ENCODE measurements at places on chromosomes 11 and 22. TPM values are rescaled to one million over a fixed set of nuclear protein-coding genes. Genes with fewer than 3 reads are reported as not detected.
A peak's percentile ranks its signal among the peaks of the same experiment; 100 is the strongest.

DNA sequence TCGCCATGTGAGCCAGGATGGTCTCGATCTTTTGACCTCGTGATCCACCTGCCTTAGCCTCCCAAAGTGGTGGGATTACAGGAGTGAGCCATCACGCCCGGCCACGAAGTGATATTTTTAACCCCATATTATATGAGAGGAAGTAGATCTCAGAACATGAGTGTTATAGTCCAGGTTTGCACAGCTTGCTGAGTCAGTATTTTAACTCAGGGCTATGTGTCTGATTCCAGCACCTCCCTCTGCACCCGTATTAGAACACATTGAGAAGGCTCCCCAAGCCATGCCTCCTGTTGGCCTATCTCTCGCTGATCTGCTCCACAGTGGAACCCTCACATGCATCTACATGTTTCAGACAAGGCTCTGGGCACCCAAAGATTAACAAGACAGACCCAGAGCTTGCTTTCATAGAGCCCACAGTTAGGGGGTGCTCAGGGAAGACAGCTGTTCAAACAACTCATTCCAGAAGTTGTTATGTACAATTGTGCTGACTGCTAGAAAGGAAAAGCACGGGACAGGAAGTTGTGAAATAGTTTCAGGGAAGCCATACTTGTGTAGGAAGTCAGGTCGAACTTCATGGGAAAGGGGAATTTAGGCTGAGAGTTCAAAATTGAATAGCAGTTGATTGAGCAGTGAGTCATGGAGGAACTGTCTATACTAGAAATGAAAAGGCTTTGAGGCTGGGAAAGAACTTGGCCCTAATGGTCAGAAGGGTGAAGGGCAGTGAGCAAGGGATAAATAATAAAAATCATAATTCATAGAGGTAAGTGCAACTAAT lies 49.3 kb upstream of the CLPB start:
- no peak for DNase-seq

DNA sequence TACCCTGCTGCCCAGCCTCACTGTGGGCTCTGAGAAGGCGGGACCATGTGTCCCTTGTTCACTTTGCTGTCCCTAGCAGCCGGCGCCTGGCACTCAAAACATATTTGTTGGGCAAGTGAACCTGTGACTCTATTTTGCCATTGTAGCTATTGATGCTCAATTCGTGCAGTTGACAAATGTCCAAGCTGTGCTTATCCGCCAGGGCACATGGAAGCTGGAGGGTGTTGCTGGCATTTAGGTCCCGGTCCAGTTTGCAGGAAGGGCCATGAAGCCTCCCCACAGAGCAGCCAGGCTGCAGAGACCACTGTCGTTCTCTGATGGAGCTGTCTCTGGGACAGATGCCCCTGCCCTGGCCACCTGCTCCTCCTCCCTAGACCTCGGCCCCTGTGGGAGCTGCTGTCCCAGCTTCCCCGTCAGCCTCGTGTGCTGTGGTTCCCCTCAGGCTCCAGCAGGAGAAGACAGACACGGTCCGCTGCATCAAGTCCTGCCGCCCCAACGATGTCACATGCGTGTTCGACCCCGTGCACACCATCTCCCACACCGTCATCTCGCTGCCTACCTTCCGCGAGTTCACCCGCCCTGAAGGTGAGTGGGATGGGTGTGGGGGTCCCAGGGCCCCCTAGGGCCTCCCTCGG lies 71.5 kb downstream of the FBLN1 start:
- no peak for DNase-seq

GRCh38 chr11:12859872-12860657 lies 149.1 kb upstream of the RASSF10 start:
- no peak for DNase-seq

DNA sequence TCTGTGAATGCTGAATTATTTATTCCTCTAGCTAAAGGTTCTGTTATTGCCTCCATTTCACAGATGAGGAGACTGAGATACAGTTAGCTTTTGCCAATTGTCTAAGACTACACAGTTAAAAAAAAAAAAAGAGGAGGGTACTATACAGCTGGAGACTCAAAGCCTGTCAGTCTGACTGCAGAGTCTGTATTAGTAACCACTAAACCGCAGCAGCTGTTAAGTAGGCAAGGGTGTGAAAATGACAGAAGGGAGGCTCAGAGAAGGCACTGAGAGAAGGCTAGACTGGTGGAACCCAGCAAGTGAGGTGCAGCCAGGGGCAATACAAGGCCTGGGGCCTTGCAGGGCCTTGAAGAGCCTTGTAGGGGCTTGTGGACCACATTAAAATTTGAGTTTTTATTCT lies 181.2 kb downstream of the CSNK2A3 start:
- DNase-seq = no peak

- no peak for DNase-seq
Measured at GRCh38 chr11:64027651-64028397, 7.9 kb upstream of the FLRT1 start.

DNA sequence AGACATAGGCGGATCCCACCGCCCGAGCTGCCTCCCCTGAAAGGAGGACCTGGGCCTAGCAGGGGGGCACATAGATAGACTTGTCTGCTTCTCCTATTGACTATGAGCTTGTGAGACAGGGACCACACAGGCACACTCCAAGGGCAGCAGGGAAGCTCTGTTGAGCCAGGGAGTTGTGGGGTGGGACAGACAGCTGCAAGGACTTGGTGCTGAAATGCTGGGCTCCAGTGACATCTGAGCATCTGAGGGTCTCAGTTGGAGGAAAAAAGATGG lies 53.4 kb upstream of the ANO1 start:
- no peak for DNase-seq

Gene UBQLNL
- polyA plus RNA-seq = 0.10 TPM

DNA sequence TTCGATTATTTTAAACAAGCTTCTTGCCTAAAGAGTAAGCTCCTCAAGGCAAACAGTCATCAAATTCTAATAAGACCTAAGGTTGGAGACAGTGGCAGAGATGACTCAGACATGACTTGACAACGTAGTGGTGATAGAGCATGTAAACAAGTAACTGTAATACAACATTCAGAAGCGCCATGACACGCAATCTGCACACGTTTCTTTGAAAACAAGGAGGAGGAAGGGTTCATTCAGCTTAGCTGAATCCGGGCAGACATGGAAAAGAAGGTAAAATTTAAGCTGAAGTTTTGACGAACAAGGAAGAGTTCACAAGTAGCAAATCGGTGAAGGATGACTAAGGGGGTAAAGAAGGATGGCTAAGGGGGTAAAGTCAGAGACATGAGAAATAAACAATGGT lies 152.4 kb upstream of the ZC3H12C start:
- DNase-seq = no peak

- DNase-seq = no peak
Measured at GRCh38 chr11:116509551-116509950, 263.2 kb downstream of the BUD13 start.

DNA sequence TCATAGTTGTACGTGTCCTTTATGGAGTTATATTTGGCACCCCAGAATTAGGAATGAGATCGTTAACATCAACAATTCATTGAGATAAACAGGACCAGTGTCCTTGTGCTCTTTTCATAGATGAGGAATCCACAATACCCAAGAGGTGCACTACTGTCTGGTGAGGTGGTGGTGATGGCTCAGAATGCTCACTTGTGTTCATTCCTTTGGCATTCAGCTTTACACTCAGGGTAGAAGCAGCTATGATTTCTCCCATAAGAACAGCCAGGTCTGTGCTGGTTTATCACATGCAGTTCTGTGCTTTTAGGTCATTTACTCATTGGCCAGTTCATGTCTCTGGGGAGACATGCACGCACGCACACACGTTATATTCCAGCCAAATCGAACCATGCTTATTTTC lies 167.2 kb downstream of the FAT3 start:
- DNase-seq = no peak

- peak; percentile 73 for DNase-seq
Measured at GRCh38 chr11:8070417-8071115, 10.4 kb upstream of the TUB start.

Gene OR8G1
- not detected for polyA plus RNA-seq

Gene GPHA2
- polyA plus RNA-seq = not detected

DNA sequence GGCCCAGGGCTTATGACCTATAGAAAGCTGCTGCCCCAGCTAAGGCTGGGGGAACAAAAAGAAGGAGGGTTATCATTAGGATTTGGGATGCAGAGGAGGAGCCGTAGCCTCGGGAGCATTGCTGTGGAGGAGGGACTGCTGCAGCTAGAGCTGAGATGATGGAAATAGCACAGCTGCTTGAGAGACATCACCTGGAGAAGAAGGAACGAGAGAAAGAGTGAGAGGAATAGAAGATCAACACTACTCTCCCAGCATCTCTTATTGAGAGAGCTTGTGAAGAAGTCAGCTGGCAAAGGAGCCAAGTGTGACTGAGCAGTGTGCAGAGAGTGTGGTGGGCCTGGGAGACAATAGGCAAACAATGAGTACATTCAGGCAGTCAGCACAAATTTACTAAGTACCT lies 100.7 kb upstream of the PLET1 start:
- no peak for DNase-seq

DNA sequence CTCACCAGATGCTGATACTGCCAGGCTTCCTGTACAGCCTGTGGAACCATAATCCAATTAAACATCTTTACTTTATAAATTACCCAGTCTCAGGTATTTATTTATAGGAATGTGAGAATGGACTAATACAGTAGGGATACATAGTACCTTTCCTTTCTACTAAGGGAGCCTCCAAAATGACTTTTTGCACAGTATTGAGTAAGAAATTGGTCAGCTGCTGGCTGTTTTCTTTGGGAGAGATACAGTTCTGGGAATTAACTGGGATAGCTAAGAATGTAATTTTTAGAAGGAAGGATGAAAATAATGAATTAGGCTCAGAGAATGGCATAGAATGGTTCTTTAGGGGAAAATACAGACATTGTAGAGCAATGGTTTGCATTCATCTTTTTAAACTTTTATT lies 426.0 kb upstream of the DDI1 start:
- no peak for DNase-seq

DNA sequence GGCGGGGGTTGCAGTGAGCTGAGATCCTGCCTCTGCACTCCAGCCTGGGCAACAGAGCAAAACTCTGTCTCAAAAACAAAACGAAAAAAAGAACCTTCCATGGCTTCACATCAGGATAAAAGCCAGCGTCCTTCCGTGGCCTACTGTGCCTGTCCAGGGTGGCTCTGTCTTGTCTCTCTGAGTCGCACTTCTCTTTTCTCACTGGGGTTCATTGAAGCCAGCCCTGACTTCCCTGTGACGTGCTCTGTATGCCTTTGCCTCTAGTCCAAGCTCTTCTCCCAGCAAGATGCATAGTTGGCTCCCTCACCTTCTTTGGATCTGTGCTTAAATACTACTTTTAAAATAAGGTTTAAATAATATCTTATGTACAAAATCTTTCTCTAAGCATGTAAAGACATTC lies 11.6 kb downstream of the ATXN10 start:
- no peak for DNase-seq

Gene SERPIND1
- polyA plus RNA-seq = not detected

DNA sequence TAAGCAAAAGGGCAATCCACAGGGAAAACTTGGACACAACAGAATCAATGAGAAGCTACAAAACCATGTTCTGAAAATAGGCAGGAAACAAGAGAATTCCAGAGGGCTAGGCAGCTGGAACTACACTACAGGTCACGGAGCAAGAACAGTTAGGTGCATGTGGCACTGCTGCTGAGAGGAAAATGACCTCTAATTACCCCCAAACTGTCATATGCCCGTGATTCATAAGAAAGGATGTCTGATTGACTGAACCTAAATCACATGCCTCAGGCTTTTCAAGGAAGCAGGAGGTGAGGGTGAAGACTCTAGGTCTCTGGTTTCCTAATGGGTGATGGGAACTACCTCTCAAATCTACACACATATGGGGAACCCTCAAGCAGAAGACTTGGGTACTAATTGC lies 17.9 kb upstream of the RRAS2 start:
- DNase-seq = no peak

Gene ALDH3B1
- polyA plus RNA-seq = 15.9 TPM

- DNase-seq = no peak
Measured at GRCh38 chr11:8227156-8228152, 36.2 kb downstream of the LMO1 start.

Gene SLC43A1
- 4.4 TPM for polyA plus RNA-seq

GRCh38 chr22:17786435-17787161 lies 12.3 kb upstream of the BID start:
- no peak for DNase-seq

DNA sequence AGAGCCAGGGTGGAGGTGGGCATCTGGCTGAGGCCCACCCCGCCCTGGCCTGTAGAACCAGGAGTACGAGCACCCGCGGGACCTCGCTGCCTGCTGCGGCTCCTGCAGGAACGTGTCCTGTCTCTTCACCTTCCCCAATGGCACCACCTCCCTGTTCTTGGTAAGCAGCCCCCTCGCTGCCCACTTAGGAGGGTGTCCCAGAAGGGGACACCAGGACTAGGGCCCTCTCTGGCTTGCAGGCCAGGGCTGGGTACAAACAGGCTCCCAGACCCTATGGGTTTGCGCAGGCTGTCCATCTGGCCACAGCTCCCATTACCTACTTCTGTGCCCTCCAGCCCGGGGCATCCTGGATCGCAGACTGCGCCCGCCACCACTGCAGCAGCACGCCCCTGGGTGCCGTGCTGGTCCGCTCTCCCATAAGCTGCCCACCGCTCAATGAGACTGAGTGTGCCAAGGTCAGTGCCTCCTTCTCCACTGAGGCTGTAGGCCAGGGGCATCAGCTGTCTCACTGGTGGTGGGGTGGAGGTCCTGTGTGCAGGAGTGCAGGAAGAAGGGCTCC lies 77.5 kb upstream of the MYOD1 start:
- DNase-seq = peak; percentile 20

GRCh38 chr11:111777094-111778046 lies 11.2 kb upstream of the PPP2R1B start:
- DNase-seq = peak; percentile 60

- DNase-seq = no peak
Measured at GRCh38 chr11:41861838-41862237, 402.4 kb upstream of the LRRC4C start.

DNA sequence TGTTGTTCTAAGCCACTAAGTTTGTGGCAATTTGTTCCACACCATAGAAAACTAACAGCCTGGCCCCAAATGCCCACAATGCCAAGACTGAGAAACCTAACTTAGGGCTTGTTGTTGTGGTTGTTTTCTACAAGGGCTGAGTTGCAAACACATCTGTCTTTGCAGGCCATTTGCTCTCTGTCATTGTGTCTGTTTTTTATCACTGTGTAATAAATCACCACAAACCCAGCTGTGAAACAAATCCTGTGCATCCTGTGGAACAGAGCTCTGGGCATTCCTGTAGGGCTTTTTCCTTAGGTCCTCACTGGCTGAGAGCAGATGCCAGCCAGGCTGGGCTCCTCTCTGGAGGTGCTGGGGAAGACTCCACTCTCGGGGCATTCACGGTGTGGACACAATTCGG lies 15.7 kb upstream of the SYT8 start:
- no peak for DNase-seq

DNA sequence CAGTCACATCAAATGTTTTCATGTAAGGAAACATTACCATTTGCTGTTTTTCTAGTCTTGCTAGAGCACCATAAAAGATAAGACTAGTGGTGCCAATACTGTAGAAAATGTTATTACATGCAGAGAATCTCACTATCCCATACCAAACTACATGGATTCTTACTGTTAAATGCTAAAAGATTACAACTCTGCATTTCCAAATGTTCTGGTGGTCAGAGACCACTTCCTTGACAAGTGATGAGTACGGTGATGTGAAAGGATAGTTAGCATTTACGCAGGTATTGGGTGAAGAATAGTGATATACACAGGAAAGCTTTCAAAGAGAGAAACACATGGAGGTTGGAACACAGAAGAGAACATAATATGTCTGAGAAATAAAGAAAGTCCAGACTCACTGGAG lies 98.2 kb downstream of the GGTLC2 start:
- no peak for DNase-seq

All from SK-N-SH (cell line).